Peyer's patch (tissue), 4 donors: ENCODE measurements at places on chromosomes 2 and 18.

DNA sequence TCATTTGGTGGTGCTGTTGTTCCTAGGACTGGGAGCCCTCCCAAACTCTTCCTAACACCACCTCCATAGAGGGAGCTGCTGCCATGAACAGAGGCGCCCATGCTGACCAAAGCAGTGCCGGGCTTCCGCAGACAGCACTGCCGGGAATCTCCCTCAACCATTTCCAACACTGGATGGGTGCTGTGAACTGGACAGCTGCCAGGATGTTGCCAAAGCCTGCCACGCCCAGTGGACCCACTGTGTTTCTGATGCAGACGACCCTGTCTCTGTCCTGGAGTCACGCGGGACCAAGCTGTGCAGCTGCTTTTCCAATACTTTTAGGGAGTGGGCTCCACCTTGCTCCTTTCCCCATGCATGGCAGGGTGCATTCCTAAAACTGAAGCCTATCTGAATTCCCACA lies 16.9 kb upstream of the GNAL start:
- DNase-seq = no peak

- no peak for DNase-seq
Measured at GRCh38 chr2:190079160-190079559, 16.6 kb upstream of the MSTN start.

GRCh38 chr2:24863641-24864040 lies 56.4 kb downstream of the ADCY3 start:
- DNase-seq = no peak

- DNase-seq = no peak
Measured at GRCh38 chr18:67432806-67433205, 83.7 kb downstream of the DSEL start.

DNA sequence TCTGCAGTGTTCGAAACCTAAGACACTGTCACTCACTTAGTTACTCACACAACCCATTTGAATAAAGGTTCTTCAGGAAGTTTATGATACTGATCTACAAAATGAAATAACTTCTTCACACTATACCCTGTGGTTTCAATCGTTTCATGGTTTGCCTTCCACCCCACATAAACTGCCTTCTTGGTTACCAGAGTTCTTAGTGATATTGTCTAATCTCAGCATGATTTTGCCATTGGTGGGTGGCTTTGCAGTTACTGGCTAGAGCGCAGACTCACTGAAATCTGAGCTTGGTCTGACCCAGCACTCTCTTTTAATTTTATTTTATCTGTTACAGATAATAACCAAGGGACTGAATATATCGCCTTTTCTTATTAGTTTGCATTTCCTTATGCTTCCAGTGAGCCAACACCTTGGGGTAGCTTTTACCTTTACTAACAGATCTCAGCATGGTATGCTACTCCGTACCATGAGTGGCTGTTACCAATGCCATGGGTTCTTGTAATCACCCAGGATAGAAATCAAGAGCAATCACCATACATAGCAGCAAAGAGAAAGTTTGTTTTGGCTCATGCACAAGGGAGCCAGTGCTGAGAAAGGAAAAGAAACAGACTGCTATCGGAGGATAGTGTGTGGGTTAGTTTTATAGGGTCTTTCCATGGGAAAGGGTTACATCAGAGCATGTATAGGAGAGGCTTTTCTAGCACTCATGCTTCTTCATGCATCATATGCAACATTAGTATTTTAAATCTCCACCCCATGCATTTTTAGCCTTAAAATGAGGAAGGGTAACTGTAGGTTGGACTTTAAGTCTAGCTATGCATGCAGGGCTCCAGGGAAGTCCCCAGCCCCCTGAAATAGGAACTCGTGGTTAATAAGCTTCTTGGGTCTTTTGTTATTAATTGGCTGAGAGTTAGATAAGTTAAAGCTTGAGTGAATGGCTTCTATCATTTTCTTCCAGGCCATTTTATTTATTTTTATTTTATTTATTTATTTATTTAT lies 33.3 kb downstream of the ANXA4 start:
- no peak for DNase-seq

- no peak for DNase-seq
Measured at GRCh38 chr2:178142274-178143065, 30.2 kb downstream of the RBM45 start.

DNA sequence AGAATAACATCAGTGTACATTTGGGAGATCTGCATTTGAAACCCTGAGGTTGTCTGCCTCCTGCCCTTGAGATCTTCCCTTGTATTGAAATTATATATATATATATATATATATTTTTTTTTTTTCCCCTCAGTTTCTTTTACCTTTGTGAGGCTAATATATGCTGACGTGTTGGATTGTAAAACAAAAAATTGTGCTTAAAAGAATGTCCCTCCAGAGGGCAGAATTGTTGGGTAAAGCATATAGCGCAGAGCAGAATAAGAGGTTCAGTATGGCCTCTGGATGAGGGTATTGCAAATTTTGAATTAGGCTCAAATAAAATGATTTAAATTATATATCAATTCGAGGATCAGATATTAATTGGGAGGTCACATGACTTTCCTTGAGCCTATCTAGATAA lies 12.4 kb downstream of the NABP1 start:
- DNase-seq = no peak

GRCh38 chr2:207223051-207223450 lies 57.3 kb upstream of the KLF7 start:
- DNase-seq = no peak

- DNase-seq = no peak
Measured at GRCh38 chr2:142980246-142981068, 103.0 kb downstream of the KYNU start.

DNA sequence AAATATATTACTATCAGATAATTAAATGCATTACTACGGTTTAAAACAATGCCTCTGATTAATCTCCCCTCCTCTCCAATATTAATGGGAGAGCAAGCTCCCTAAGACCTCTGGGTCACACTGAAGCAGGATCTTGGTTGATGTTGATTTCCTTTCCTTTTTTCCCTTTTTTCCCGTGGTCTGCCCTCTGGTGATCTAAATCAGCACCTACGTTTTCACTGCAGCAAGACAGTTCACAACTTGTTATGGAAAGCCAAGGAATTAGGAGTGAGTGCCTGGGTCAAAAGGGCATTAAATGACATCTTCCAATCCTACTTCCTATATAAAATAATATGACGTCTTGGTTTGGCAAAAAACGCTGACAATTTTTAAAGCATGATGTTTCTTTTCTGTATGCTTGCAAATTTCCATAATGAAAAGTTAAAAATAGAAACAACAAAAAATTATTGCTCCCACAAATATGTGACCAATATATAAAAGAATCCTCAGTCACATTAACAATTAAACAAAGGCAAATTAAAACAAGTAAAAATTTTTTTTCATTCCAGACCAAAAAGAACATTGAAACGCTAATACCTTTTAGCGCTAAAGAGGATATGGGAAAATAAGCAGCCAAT lies 7.9 kb upstream of the CFAP36 start:
- no peak for DNase-seq

- DNase-seq = no peak
Measured at GRCh38 chr2:127733816-127734537, 32.7 kb downstream of the SFT2D3 start.

DNA sequence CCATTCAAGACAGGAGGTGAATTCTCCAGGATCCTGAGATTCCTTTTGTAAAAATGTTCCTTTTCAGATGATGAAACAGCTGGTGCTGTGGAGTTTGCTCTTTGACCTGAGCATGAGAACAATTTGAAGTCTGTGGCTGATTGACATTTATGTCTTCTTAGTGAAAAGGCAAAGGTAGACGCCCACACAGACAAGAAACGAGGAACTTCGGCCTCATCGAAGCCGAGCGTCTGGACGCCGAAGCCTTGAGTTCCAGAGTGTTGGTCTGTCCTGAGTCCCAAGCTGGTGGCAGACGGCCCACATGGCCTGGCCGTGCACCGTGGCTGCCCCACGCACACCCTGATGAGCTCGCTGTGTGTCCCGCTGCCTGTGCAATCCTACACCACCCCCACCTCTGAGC lies 20.7 kb upstream of the SNTG2 start:
- no peak for DNase-seq

DNA sequence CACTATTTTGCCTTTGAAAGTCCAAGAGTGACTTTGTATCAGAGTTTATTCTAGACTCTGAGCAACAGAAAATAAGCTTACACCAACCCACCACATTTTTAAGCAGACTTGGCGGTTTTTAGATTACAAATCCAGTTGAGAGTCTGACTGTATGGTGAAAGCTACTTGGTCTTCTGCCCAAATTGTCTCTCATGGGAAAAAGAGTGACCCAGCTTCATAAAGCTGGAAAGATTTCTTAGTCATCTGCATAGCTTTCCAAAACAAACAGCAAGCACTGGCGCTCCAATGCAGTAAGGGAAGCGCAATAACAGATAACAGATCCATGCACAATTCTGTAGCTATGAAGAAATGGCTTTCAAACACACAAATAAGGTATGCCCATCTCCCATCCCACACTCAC lies 7.1 kb downstream of the DSG1 start:
- DNase-seq = no peak

DNA sequence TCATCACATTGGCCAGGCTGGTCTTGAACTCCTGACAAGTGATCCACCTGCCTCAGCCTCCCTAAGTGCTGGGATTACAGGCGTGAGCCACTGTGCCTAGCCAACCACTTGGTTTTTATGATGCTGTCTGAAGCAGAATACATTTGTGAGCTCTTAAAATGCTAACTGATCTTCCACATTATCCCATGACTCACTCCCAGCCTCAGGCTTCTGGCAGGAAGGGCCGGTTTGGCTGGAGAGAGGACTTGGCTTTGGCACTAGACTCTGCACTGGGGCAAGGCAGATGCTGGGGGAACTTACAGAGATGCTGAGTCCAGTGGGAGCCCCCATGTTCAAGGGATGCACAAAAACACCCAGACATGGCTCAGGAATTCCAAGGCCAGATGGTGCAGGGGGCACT lies 40.5 kb upstream of the SH3BP4 start:
- DNase-seq = no peak

DNA sequence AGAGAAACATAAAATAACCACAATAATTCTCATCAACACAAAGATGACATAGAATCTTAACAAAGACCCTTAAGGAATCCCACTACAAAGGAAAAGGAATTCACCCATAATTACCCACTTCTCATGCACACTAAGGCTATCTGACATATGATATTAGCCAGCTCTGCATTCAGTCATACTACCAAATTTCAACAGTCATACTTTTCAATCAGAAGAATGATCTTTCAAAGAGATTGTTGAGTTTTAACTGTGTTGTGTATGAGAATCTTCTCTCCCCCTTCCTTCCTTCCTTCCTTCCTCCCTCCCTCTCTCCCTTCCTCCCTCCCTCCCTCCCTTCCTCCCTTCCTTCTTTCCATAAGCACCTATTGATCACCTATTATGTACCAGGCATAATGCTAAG lies 17.0 kb downstream of the FZD7 start:
- no peak for DNase-seq

DNA sequence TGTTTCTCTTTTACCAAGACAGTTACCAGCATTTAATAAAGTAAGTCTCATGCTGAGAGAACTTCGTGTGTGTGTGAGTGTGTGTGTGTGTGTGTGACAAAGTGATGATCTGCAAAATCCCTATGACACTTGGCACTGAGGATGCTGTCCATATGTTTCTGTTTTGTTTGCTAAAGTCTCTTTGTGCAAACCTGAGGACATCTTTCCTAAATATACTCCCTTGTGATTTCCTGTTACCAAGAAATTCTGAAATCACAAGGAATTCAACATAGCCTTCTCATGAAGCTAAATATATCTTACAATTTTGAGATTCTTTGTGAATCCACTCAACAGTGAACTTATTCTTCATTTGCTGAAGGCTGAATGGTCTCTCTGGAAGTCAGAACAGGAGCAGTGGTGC lies 1359.7 kb upstream of the NRXN1 start:
- DNase-seq = no peak

DNA sequence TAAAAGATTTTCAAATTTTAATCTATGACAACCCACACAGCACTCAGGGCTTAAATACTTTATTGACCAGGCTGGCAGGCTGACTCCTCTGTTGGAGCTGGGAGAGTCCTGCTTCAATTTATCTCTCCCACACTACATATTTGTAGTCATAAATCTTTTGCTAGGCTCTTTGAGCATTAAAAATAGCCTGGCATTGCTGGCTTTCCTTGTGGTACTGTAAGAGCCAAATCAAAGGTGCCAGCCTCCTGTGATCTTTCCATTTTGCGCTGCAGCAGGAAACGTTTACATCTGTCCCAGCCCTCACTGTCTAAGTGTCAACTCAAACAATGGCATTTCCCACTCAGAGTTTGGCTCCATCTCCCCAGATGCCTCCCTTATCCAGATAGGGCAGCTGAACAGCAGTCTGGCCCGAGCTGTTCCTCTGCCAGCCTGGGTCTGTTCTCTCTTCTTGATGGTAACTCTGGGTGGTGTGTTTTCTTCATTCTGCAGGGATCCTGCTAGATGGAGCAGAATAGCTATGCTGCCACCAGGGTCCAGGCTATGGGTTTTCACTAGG lies 62.1 kb downstream of the LRRTM1 start:
- DNase-seq = no peak

DNA sequence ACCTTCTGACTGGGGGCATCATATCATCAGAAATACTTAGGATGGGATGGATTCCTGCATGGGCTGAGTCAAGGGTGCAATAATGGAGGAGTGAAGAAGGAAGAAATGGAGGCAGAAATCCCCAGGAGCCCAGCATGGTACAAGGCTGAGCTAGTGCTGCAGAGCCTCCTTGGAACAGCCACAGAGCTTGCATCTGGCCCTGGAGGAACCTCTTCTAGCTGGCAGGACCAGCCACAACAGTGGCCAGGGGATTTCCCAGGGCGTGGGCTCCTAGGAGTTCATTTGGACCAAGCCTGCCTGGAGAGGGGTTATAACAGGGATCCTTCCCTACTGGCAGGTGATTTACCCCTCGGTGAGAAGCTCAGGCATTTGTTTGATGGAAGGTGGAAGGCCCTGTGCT lies 4.7 kb upstream of the IL37 start:
- no peak for DNase-seq

GRCh38 chr2:10913501-10914271 lies 2.0 kb downstream of the KCNF1 start:
- DNase-seq = no peak

DNA sequence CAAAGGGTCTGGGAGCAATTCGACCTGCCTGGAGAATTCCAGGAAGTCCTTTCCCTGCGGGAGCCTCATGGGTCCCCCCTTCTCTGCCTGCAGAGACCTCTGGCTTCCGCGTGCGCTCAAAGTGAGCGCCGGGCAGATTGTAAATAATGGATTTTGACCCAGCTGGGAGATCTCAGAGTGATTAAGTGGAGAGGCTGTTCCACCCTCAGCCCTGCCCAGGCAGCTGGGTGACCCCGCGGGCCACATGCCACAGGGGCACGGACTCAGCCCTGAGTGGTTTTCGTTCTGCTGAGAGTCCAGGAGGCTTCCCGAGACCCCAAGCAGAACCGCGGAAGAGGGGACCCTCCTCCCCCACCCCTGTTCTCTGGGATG lies 1.2 kb downstream of the KCNG2 start:
- peak; percentile 69 for DNase-seq

- no peak for DNase-seq
Measured at GRCh38 chr18:811182-811891, 705 bp downstream of the YES1 start.

DNA sequence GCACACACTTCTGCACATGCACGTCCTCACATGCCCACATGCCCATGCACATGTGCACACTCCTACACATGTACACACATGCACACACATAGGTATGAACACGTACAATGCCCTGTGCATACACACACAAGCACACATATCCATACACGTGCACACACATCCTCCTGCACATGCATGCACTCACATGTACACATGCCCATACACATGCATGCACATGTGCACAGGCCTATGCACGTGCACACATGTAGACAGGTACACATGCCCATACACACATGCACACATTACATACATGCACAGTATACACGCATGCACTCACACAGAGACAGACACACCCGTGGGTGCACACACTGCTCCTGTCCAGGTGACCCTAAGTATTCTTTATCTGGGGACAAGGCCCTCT lies 34.3 kb downstream of the GPC1 start:
- no peak for DNase-seq
